Kidney capillary endothelial cell (primary cell): ENCODE measurements at places on chromosomes 13 and 19.

- DNase-seq, result no peak
Observed at GRCh38 chr13:55067946-55068345, 2039.3 kb downstream of the OLFM4 start.

DNA sequence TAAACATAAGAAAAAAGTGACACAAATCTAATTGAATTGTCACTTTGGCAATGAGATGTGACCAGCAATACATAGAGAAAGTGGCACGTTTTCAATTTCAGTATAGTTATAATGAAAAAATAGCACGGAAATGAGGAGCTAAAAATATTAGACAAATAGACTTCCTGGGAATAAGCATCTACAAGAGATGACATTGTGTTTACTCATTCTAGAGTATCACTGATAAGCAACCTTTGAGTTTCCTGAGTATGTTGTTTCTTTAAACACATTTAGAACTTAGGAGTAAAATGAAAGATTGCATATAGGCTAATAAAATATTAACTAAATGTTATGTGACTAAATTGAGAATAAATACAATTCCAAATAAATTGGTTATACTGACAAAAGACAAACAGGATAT lies 207.1 kb upstream of the SLITRK6 start:
- DNase-seq, result peak; percentile 29

GRCh38 chr13:113562844-113563243 lies 21.7 kb upstream of the TFDP1 start:
- DNase-seq, result no peak

DNA sequence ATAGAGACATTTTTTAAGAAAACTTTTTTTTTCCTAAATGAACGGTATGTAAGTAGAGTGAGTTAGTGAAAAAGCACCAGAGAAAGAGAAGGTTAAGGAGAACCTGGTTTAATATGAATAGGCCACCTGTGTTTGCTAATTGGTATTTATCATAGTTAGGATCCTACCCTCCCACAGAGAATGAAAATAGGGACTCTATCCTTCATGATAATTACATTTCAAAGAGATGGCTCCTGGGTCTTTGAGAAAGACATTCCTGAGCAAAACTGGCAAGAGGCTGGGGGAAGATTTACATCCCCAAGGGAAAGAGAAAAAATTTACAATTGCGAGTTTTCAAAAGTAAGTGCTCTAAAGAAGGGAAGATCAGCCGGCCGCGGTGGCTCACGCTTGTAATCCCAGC lies 1284.5 kb downstream of the SLITRK1 start:
- DNase-seq, result no peak

DNA sequence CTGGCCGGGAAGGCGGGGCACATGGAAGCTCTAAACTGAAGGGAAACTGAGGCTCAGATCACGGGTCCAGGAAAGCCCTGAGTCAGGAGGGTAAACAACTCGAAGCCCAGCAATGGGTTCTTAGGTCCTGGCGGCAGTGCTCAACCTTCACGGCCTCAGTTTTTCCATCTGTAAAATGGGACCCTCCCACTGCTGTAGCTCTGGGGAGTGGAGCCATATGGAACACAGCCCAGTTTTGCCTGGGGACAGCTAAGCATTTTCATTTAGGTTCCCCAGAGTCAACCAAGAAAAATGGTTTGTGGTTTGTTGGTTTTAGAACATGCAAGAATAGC lies 30.4 kb downstream of the CEBPG start:
- DNase-seq, result no peak

DNA sequence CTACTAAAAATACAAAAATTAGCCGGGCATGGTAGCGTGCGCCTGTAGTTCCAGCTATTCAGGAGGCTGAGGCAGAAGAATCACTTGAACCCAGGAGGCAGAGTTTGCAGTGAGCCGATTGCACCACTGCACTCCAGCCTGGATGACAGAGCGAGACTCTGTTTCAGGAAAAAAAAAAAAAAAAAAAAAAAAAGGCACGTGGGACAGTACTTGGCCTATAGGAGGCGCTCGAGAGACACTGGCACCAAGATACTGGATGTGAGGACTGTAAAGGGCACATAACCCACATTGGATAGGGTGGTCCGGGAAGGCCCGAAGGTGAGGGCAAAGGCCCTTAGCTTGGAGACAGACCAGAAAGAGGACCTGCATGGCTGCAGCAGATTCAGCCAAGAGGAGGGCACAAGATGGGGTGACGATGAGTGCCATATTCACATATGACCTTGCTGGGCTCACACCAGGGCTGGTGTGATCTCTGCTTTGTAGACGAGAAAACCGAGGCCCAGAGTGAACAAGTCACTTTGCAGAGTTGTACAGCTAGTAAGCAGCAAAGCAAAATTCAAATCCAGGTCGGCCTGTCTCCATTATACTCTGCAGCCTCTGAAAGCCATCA lies 89.4 kb downstream of the DPF1 start:
- DNase-seq, result no peak
